ENCODE measurements at places on chromosomes 13 and 19. TPM values are rescaled to one million over a fixed set of nuclear protein-coding genes. Genes with fewer than 3 reads are reported as not detected.

ITGBL1 gene
- 47.1 TPM for total RNA-seq

ARID3A gene
- 55.3 TPM for total RNA-seq

CACNG6 gene
- total RNA-seq, result not detected

PTGIR gene
- total RNA-seq, result 120 TPM

HIPK4 gene
- not detected for total RNA-seq

DNA sequence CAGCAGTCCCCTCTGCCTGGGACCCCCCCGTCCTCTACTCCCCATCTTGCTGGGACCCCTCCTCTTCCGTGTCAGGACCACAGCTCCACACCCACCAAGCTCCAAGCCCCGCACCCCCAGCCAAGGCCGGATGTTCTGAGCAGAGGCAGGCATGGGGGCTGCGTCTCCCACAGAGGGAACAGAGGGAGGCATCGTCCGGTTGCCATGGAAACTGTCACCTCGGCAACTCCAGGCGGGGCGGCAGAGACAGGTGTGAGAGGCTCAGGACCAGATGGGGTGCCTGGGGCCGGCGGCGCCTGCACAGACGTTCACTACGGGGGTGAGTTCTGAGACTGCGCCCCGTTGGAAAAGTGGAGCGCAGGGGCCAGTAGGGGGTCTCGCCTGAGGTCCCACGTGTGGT, 5.4 kb downstream of the RNU6-9 start:
- H3K4me1 ChIP-seq, result no peaks in the 10 kb centered on the region
- peaks cover 7% of the 10 kb centered on the region for H3K36me3 ChIP-seq
- H3K27me3 ChIP-seq, result no peaks in the 10 kb centered on the region
- H3K27ac ChIP-seq, result no peak overlapping the region

DNA sequence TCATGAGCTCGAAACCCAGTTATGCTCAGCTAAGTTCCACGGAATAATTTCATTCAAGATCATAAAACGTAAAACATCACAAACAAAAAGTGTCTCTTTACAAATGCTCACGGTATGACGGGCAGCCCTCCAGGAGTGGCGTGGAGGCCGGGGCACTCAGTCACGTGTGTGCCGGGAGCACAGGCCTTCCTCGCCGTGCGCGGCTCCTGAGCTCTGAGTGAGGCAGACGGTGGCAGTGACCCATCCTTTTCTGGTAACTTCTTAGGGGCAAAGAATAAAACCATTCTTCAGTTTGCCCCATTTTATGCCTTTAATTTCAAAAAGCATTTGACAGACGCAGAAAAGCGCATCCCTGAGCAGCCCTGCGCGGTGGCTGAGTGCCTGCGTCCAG, 72.8 kb downstream of the ATP11A start:
- no peak overlapping the region for H3K4me3 ChIP-seq
- H3K27me3 ChIP-seq, result no peaks in the 10 kb centered on the region
- H3K27ac ChIP-seq, result no peak overlapping the region
- H3K36me3 ChIP-seq, result no peaks in the 10 kb centered on the region

DNA sequence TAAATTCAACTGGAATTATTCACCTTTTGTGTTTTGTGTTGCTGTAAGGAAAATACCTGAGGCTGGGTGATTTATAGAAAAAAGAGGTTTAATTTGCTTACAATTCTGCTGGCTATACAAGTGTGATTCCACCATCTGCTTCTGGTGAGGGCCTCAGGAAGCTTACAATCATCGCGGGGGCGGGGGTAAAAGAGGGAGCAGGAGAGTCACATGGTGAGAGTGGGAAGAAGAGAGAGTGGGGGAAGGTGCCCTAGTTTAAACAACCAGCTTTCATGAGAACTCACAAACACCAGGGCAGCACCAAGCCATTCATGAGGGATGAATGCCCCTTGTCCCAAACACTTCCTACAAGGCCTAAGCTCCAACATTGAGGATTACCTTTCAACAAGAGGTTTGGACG, 760.7 kb upstream of the PCDH9 start:
- no peak overlapping the region for H3K4me3 ChIP-seq
- no peaks in the 10 kb centered on the region for H3K4me1 ChIP-seq
- no peaks in the 10 kb centered on the region for H3K36me3 ChIP-seq
- no peak for DNase-seq
- H3K27me3 ChIP-seq, result no peaks in the 10 kb centered on the region

GRCh38 chr13:79581870-79582315, 100.9 kb downstream of the NDFIP2 start:
- no peak overlapping the region for H3K27ac ChIP-seq
- no peak for DNase-seq
- no peak overlapping the region for H3K4me3 ChIP-seq
- no peaks in the 10 kb centered on the region for H3K27me3 ChIP-seq

- no peak for DNase-seq
- no peak overlapping the region for H3K27ac ChIP-seq
- H3K36me3 ChIP-seq, result no peaks in the 10 kb centered on the region
- H3K4me1 ChIP-seq, result peaks cover 15% of the 10 kb centered on the region
- no peaks in the 10 kb centered on the region for H3K27me3 ChIP-seq
- no peak overlapping the region for H3K4me3 ChIP-seq
Measured at GRCh38 chr13:31873145-31873544, 133.8 kb downstream of the RXFP2 start.

DNA sequence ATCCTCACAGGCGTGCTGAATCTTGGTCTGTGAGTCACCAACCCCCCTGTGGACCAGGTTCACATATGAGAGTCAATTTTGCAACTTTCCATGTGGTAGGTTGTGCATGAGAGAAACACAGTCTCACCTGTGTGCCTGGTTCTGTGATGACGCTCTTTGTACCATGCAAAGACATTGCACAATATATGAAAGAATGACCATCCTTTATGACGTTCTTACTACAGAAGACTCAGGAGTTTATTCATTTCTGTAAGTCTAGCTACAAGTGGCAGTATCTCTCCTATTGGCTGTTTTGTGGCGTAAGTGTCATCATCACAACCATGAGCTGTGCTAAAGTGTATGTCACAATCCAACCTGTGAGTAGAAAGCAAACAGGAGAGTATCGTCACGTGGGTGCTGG, 43.8 kb upstream of the ZNF728 start:
- no peaks in the 10 kb centered on the region for H3K4me1 ChIP-seq
- no peaks in the 10 kb centered on the region for H3K27me3 ChIP-seq
- H3K27ac ChIP-seq, result no peak overlapping the region
- no peak overlapping the region for H3K4me3 ChIP-seq
- H3K36me3 ChIP-seq, result no peaks in the 10 kb centered on the region

DNA sequence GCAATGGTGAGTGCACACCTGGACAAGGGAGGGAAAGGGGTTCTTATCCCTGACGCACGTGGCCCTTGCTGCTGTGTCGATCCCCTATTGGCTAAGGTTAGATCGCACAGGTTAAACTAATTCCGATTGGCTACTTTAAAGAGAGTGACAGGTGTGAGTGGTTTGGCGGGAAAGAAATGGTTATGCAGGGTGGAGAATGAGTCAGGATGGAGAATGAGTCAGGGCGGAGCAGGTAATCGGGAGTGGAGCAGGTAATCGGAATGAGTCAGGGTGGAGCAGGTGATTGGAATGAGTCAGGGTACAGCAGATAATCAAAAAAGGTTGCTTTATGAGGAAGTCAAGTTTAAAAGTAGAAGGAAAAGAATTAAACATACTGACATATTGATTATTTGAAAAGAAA, 24.4 kb upstream of the SIAH3 start:
- H3K4me1 ChIP-seq, result no peaks in the 10 kb centered on the region
- H3K36me3 ChIP-seq, result no peaks in the 10 kb centered on the region
- no peaks in the 10 kb centered on the region for H3K27me3 ChIP-seq
- H3K4me3 ChIP-seq, result no peak overlapping the region

- H3K4me3 ChIP-seq, result peak overlapping the region; percentile 90
- no peaks in the 10 kb centered on the region for H3K27me3 ChIP-seq
- H3K27ac ChIP-seq, result peak overlapping the region; percentile 100
- H3K4me1 ChIP-seq, result peaks cover 4% of the 10 kb centered on the region
- peak; percentile 79 for DNase-seq
- H3K36me3 ChIP-seq, result peaks cover 1% of the 10 kb centered on the region
Measured at GRCh38 chr13:110713981-110714796, 689 bp downstream of the ING1 start.

DNA sequence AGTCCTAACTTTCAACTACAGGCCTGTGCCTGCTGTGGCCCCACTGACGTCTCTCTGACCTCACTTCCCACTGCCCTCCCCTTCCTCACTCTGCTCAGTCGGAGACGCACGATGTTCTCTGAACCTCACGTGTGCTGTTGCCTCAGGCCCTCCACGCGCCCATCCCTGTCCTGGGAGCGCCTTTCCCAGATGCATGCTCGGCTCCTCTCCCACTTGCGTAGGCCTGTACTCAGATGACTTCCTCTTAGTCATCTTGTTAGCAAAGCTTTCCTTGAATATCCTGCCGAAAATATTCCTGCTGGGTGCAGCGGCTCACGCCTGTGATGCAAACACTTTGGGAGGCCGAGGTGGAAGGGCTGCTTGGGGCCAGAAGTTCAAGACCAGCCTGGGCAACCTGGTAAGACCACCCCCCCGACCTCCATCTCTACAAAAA, 9.3 kb upstream of the SYT5 start:
- no peak overlapping the region for H3K4me3 ChIP-seq
- H3K4me1 ChIP-seq, result no peaks in the 10 kb centered on the region
- peak; percentile 17 for DNase-seq
- no peak overlapping the region for H3K27ac ChIP-seq

GRCh38 chr13:72932250-72932649, 126.6 kb upstream of the KLF5 start:
- H3K27ac ChIP-seq, result no peak overlapping the region
- no peak for DNase-seq
- no peaks in the 10 kb centered on the region for H3K4me1 ChIP-seq
- no peak overlapping the region for H3K4me3 ChIP-seq

GRCh38 chr19:45643024-45643926, 4.1 kb upstream of the EML2 start:
- DNase-seq, result peak; percentile 89
- no peak overlapping the region for H3K27ac ChIP-seq
- no peak overlapping the region for H3K4me3 ChIP-seq
- no peaks in the 10 kb centered on the region for H3K36me3 ChIP-seq
- H3K4me1 ChIP-seq, result peaks cover 10% of the 10 kb centered on the region

- H3K27ac ChIP-seq, result no peak overlapping the region
- H3K36me3 ChIP-seq, result peaks cover 8% of the 10 kb centered on the region
- H3K4me3 ChIP-seq, result no peak overlapping the region
- no peak for DNase-seq
Measured at GRCh38 chr13:113205428-113205931, 3.0 kb downstream of the PCID2 start.

DNA sequence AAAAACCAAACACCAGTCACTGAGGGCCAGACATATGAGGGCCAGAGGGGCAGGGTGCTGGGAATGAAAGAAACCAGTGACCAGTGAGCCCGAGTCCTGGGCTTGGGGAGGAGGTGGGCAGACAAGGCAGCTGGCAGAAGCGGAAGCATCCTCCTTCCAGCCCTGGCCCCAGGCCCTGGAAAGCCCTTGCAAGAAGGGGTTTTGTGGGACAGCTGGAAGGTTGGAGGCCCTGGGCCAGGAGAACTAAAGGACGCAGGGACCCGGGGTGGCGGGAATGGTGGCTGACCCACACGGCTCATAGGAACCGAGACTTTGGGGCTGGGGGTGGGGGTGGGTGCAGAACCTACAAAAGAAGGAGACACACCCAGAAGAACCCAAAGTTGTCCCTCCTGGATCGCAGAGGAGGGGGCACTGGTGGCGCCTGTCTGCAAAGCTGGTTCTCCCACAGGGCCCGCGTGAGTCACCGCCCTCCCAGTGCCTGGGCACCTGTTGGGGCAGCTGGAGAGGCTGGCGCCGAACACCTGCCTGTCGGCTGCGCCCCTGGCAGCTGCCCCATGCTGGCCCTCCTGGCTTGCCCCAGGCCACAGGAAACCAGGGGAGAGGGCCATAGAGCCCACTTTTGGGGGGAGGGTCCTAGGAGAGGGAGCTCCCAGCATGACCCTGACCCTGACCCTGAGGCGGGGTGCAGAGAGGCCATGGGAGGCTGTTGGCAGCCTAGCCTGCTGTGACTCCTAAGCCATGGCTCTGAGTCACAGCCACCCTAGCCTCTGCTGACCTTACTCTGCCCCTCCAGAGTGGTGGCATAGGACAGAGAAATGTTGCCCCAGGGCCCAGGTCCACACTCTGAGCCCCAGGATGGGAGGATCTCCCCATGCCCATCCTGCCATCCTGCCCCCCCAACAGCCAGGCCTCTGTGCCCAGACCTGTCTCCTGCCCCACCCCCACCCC, 802 bp downstream of the DMPK start:
- DNase-seq, result no peak
- peak overlapping the region; percentile 71 for H3K4me3 ChIP-seq
- peaks cover 44% of the 10 kb centered on the region for H3K36me3 ChIP-seq
- peaks cover 11% of the 10 kb centered on the region for H3K4me1 ChIP-seq

GRCh38 chr19:33805313-33805712, 8.6 kb downstream of the KCTD15 start:
- no peaks in the 10 kb centered on the region for H3K4me1 ChIP-seq
- H3K27me3 ChIP-seq, result no peaks in the 10 kb centered on the region
- DNase-seq, result no peak
- no peak overlapping the region for H3K4me3 ChIP-seq

- H3K27ac ChIP-seq, result no peak overlapping the region
- DNase-seq, result no peak
- H3K36me3 ChIP-seq, result peaks cover 4% of the 10 kb centered on the region
Measured at GRCh38 chr13:100382785-100383184, 205.8 kb downstream of the GGACT start.

- no peak for DNase-seq
- H3K4me3 ChIP-seq, result no peak overlapping the region
Measured at GRCh38 chr13:102286326-102286725, 115.5 kb downstream of the FGF14 start.

DNA sequence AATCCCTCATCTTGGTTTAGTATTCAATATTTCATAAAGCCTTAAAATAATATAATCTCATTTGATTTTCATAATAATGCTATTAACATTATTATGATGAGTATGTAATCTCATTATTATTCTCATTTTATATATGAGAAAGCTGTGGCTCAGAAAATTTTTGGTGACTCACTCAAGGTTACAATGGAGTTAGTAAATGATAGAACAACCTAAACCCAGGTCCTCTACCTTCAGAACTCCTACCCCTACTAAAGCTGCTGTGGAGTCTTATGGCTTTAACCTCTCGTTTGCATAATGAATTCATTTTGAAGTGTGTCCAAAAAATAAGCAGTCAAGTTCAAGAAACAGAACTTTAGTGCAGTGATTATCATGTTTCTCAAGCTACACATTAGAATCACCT, 226.3 kb downstream of the TBC1D4 start:
- no peaks in the 10 kb centered on the region for H3K27me3 ChIP-seq
- no peaks in the 10 kb centered on the region for H3K36me3 ChIP-seq
- no peak overlapping the region for H3K27ac ChIP-seq
- DNase-seq, result no peak

- H3K27me3 ChIP-seq, result no peaks in the 10 kb centered on the region
- no peaks in the 10 kb centered on the region for H3K36me3 ChIP-seq
- no peak overlapping the region for H3K4me3 ChIP-seq
- H3K4me1 ChIP-seq, result no peaks in the 10 kb centered on the region
- no peak for DNase-seq
Measured at GRCh38 chr13:50779443-50780200, 63.9 kb downstream of the DLEU7 start.

GRCh38 chr13:61944329-61944929, 528.8 kb upstream of the PCDH20 start:
- H3K27me3 ChIP-seq, result no peaks in the 10 kb centered on the region
- no peak overlapping the region for H3K4me3 ChIP-seq
- no peaks in the 10 kb centered on the region for H3K36me3 ChIP-seq
- no peaks in the 10 kb centered on the region for H3K4me1 ChIP-seq

- peaks cover 5% of the 10 kb centered on the region for H3K4me1 ChIP-seq
- H3K27ac ChIP-seq, result no peak overlapping the region
- no peak for DNase-seq
- no peak overlapping the region for H3K4me3 ChIP-seq
Measured at GRCh38 chr19:27795369-27795768, 1417.6 kb downstream of the UQCRFS1 start.

Measured in ascending aorta (tissue), 2 donors.